MM.1S (cell line): ENCODE measurements at places on chromosomes 3 and 15.
A peak's percentile ranks its signal among the peaks of the same experiment; 100 is the strongest.

- no peak for DNase-seq
Measured at GRCh38 chr15:51503003-51503402, 119.6 kb downstream of the DMXL2 start.

DNA sequence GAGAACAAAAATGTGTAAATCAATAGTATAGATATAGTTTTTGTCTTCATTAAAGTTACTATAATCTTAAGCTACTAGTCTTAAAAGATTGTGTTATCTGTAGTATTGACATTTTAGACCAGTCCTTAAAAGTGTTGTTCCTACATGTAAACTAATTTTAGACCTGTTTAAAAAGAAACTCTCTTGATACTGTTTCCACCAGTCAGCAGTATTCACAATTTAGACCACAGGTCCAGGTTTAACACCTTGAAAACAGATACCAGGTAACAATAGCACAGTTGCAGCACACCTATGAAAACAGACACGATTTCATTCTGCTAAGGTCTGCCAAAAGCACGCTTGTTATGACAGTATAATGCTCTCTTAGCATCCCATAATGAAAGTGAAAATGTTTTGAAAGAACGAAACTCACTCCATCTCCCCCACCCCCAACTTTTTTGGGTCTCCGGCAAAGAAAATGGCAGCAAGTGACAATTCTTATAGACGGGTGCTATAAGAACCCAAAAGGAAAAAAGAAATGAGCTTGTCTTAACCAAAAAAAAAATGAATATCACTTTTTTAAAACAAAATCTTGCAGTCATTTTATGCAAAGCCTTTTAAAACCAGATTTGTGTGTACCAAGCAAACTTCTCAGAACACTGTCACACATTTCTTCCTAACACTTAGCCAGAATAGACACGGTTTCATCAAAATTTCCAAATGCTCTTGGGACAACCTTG is 1.6 kb downstream of the EIF4E3 start:
- peak; percentile 94 for DNase-seq

DNA sequence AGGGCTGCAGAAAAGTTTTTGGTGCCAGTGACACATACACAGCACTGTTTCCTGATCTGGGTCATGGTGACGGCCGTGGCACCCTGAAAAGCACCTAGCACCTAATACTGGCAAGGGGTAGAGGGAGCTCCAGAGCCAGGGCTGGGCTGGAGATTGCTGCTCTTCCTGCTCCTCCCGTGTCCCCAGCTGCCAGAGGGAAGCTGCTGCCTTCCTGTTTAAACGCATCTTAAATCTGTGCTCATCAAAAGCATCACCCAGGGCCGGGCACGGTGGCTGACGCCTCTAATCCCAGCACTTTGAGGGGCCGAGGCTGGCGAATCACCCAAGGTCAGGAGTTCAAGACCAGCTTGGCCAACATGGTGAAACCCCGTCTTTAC is 156.7 kb upstream of the MEF2A start:
- DNase-seq = no peak

DNA sequence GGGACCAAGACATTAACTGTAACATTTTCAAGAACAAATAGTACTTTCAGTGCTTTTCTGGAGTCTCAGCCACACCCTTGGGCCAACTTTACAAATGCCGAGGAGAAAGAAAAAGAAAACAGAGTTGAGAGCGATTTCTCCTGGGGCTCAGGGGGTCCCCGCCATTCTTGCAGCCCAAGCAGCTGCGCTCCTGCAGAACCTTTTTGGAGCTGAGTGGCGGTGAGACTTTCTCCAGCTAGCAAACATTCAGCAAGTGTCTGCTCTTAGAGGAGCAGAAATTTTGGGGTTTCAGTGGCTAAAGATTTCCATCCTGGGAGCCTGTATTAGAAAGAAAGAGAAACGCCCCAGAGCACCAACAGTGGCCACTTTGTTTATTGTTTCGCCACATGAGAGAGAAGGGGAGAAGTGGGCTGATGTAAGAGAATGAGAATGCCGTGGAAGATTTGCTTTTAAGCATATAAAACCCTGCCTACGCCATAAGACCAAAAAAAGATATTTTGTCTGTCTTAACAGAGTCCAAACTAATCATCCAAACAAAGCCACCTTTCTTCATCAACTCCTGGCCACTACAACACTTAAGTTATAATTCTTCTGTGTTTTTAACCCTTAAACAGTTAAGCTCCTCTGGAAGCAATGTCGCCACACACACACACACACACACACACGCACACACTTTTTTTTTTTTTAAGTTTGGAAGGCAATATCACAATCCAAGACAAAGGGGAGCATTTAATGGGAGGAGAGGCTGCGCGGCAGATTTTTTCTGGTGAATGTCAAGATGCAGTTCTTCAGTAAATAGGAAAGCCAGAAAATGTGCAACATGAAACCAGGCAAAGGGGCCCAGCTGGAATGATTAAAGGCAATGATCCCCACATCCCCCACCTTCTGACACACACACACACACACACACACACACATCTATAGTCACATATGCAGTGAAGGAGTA is 19.2 kb downstream of the EID1 start:
- no peak for DNase-seq

- DNase-seq = no peak
Measured at GRCh38 chr15:66882251-66883020, 180.4 kb downstream of the SMAD6 start.

GRCh38 chr3:114453361-114453780 is 159.5 kb downstream of the TIGIT start:
- DNase-seq = no peak

DNA sequence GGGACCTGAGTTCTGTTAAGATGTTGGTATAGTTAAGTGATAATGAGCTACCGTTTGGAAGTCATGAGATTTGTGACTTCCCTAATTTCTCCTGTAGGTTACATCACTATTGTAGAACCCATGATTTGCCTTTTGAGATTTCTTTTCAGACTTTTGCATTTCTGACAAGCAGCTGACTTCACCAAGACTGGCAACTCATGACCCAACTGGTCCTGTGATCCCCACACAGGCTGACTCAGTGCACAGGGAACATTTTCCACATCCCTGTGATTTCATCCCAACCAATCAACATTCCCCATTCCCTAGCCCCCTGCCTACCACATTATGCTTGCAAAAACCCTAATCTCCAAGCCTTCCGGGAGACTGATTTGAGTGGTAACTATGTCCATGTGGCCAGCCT is 242.1 kb upstream of the PDZRN3 start:
- DNase-seq = no peak

DNA sequence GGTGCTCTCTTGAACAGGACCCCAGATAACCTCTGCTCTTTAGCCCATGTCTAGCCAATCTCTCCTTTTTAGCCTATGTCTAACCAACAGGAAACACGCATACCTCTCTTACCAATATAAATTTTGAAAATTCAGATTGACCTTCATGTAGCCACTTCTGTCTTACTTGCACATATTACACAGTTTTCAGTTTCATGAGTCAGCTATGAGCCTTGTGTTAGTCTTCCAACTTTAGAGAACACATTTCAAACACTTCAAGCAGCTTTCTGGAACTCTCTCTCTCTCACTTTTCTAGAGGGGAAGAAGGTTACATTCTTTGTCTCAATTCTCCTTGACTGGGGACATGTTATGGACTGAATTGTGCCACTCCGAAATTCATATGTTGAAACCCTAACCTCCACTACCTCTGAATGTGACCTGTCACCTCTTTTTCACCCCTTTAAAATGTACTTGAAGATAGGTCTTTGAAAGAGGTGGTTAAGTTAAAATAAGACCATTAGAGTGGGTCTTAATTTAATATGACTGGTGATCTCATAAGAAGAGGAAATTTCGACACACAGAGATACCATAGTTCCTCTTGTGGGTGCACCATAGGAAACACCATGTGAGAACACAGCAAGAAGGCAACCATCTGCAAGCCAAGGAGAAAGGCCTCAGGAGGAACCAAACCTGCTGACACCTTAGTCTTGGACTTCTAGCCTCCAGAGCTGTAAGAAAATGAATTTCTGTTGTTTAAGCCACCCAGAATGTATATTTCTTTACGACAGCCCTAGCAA is 480.3 kb upstream of the ALCAM start:
- DNase-seq = no peak

DNA sequence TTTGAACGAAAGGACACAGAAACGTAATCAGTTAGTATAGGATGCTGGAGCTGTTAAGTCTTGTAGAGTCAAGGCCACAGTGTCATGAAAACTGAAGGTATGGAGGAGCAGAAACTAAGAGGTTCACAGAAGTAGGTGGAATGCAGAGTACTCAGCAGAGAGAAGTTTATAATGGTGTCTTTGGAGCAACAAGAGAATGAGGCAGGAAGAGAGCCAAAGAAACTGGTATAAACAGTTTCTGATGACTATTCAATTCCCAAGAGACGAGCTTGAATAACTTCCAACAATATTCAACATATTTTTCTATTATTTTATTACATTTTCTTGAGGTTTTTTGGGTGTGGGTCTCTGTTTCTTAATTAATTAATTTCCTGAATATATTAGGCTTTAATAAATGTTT is 29.6 kb downstream of the GALK2 start:
- DNase-seq = no peak

- peak; percentile 57 for DNase-seq
Measured at GRCh38 chr3:136305879-136306278, 55.7 kb downstream of the PCCB start.

DNA sequence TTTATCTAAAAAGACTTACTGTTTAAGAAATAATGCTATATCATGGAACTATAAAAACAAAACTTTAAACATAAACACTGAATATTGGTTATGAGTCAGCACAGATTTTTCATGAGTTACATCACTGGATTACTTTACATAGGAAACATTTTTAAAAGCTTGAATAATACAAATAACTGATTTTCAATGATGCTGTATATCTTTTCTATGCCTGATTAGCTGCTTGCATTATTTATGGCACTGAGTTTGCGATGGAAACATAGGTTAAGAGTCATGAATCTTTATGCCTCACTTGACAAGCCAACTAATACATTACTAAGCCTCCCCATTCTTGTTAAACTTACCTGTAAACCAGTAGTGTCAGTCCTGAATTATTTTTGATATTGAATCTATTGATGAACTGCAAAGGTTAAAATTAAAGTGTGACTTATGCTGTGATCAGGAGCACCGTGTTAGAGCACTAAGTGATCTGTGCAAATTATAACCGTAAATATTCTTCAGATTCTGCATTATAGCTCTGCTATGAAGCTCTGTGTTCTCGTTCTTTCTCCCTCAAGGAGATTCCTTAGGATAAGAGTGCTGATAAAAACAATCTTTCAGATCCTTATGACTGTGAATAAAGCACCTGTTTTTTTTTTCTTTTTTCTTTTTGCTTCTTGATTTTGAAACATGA is 437.3 kb upstream of the BCHE start:
- no peak for DNase-seq

- DNase-seq = no peak
Measured at GRCh38 chr15:91258415-91258759, 158.3 kb downstream of the SV2B start.

DNA sequence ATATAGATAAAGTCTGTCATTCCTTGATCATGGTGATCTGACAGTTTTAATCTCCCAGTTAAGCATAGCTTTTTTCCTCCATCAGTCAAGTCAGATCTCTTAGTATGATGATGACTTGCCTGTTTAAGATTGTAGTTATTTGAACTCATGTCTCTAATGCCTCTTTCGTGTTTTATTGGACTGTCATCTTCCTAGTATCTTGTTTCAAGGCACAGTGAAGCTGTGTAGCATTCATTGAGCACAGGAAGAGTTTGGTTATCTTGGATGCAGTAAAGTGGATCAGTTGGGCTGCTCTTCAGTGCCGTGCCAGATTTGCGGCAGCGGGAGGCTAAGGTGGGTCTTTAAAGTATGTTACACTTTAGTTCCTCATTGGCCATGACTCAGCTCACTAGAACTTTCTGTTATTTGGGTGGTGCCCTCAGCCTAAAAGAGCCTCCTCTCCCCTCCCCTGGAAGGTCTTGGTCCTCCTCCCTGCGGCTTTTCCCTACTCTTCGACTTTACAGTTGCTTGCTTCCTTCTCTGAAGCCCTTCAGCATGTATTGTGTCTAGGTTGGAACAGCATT is 45.7 kb upstream of the SKOR1 start:
- DNase-seq = no peak

GRCh38 chr3:169662843-169663160 is 710 bp downstream of the MECOM start:
- no peak for DNase-seq

GRCh38 chr3:176848431-176849214 is 348.7 kb downstream of the TBL1XR1 start:
- DNase-seq = no peak

DNA sequence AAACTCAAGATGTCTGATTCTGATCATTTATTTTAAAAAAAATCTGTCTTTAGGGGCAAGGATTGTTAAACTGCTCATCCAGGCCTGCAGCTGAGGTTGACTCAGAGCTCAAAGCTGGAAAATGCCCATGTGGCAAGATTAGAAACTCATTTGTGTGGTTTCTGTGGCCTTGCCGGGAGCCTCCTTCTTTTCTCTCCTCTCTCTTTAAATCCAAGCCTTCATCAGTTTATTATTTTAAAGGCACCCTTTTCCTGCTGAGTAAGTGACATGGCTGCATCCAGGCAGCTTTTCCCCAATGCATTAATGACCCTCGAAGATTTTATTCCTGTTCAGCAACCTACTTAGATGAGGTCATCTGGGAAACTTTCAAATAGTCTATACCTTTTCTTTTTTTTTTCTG is 221.3 kb upstream of the CDIN1 start:
- DNase-seq = no peak

- peak; percentile 98 for DNase-seq
Measured at GRCh38 chr3:187368251-187369088, at the start of gene RTP4. Gene RTP4 (plus strand): TSS chr3:187368385. CDS start chr3:187368442, 57 bp downstream.

DNA sequence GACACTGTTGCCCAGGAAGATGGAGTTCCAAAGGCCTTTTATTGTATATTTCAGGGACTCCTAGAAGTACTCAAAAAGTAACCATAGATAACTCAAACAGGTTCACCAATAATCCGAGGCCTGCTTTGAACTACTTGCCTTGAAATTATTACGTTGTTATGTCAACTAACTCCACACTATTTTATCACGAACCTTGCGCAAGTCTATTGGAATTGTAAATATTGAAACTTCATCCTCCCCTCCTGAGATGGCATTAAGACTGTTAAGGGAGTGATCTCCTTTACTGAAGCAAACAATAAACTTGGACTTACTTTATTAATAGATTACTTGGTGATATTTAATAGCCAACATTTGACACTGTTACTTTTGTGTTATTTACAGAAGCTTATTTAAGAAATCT is 199.6 kb upstream of the GADL1 start:
- DNase-seq = no peak

- no peak for DNase-seq
Measured at GRCh38 chr15:23472678-23473077, 25.6 kb upstream of the GOLGA6L2 start.

- no peak for DNase-seq
Measured at GRCh38 chr3:64257100-64257755, 32.0 kb upstream of the PRICKLE2 start.

GRCh38 chr3:133930341-133930933 is 34.8 kb upstream of the RAB6B start:
- DNase-seq = peak; percentile 46
